ENCODE measurements at places on chromosomes 13 and 19.

DNA sequence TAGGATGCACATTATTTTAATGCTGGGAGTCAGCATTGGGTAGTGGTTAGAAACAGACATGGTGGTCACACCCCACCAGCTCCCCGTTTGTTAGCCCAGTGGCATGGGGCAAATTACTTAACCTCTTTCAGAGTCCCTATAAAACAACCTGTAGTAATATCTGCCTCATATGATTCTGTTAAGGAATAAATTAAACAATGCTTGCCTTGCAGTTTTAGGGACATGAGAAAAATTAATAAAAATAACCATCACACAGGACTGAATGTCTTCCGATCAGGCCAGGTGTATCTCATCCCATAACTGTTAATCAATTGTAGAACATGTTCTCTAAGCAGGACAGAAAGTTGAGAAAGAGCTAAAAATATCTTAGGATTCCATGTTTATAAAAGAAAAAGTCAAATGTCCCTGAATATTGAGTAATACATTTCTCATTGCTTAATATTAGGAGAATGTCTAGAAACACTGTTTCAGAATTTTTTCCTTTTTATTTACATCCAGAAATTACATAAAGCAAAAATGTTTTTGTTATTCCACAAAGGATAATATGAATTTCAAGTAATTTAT is 196.5 kb downstream of the GPC6 start:
- DNase-seq = no peak

- no peak for DNase-seq
Observed at GRCh38 chr19:40663695-40664692, 26.5 kb downstream of the NUMBL start.

GRCh38 chr19:35665604-35666003 is 713 bp upstream of the UPK1A start:
- DNase-seq = no peak

DNA sequence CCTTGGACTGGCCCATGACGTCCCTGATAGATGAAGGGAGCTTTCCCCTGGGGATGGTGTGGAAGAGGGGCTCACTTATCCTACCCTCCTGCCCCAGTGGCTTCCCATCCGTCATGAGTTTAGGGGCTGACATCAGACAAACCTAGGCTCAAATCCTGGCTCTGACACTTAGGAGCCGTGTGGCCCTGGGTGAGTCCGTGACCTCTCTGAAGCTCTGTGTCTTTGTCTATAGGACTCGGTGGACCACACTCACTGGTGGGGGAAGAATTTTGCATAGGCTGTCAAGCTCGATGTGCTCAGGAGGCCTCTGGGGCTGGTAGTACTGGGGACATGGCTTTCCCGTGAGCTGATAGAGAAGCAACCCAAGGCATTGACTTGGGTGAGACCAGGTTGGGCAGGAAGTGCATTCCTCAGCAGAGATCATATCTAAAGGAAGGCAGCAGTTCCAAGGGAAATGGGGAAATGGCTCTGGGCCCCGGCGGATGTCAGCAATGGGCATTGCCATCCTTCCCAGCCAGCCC is 17.4 kb upstream of the AP1M2 start:
- DNase-seq = no peak
